ENCODE measurements at places on chromosomes 13 and 19.

- no peak for DNase-seq
These were observed 574.2 kb downstream of the TBC1D4 start for GRCh38 chr13:74907788-74908187.

DNA sequence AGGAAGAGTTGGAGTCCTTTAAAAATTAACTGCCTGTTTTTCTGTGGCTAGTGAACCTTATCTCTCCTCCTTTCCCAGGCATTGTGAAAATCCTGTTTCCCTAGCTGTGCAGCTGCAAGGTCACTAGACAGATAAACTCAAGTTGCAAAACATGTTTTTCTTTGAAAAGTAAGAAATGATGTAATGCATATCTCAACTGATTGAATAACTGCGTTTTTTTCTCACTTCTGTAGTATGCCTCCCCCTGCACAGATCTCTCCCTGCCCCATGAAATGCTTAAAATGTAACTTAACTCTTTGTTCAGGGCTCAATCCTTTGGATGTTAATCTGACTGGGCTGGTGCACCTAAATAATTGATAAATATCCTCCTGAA, 27.7 kb upstream of the CYSLTR2 start:
- no peak for DNase-seq

- no peak for DNase-seq
These were observed 14.5 kb upstream of the CERS4 start for GRCh38 chr19:8194528-8195267.

- DNase-seq, result no peak
These were observed 3.8 kb upstream of the MYPOP start for GRCh38 chr19:45906221-45906620.

DNA sequence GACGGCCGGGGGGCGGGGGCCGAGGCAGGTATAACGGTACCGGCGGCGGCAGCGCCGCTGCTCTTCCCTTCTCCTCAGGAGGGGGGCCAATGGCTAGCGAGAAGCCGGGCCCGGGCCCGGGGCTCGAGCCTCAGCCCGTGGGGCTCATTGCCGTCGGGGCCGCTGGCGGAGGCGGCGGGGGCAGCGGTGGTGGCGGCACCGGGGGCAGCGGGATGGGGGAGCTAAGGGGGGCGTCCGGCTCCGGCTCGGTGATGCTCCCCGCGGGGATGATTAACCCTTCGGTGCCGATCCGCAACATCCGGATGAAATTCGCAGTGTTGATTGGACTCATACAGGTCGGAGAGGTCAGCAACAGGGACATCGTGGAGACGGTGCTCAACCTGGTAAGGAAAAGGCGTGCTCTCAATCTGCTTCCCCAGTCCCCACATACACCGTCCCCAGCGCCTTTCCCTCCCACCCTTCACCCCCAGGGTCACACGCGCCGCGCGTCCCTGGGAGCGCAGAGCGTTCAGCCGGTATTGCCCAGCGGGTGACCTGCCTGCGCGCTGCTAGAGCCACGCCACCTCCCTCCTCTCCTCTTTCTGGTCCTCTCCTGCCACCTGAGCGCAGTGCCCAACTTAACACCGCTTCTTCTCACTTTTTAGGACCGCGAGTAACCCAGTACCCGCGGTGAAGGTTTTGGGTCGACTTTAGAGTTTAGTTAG, 814 bp downstream of the NBEA start:
- no peak for DNase-seq

DNA sequence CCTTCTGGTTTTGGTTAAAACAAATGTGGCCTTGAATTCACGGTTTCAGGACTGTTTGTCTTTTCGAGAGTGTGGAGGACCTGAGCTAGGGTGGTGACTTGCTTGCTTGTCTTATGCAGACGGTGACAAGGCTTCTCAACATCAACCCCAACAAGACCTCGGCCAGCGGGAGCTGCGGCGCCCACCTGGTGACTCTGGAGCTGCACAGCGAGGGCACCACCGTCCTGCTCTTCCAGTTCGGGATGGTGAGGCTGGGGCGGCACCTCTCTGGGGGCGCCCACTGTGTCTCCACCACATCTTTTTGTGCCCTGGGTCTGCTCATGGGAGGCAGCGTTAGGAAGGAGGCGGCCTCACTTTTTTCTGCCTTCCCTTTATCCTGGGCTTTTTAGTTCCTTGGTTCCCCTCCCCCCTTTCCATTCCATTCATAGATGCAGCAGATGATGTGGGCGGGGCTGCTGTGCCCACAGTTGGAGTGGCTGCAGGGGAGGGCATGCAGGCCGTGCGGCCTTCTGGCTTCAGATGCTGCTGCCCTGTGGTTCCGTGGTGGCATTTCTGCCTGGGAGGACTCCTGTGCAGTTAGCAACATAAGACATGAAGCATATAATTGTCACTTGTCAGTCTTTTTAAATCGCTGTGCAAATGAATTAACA, 23.3 kb downstream of the LAMP1 start:
- no peak for DNase-seq

DNA sequence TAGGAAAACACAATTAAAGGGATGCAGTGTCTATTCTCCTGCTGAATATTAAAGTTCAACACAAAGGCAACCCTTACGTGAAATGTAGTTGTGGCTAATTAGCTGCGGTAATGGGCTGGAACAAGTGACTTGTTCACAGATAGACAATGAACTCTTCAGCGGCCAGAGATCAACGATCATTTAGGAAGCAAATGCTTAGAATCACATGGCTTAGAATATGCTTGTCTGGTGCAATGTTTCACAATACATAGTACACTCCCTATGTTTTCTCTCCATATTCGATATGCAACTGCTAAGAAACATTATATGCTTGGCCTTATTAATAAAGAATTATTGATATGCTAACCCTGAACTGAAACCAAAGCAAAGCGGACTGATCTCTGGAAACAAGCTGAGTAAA, 25.7 kb upstream of the MTUS2 start:
- no peak for DNase-seq

GRCh38 chr13:112722433-112723263, 32.8 kb downstream of the ATP11A start:
- DNase-seq, result no peak

GRCh38 chr19:55112777-55113569, 4.5 kb downstream of the PPP1R12C start:
- DNase-seq, result no peak

DNA sequence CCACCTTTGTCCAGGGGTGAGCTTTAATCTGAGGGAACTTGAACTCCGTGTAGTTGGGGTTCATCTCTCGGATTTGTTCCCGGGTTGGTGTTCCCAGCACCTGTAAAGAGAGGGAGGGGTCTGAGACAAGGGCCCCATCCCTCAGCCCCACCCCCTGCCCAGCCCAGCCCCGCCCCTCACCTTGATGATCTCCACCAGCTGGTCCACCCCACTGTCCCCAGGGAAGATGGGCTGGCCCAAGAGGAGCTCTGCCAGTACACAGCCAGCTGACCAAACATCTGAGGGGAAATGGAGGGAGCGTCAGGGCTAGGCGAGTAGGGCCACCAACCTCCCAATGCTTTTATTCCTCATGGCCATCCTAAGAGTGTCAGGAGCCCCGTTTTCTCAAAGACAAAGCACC, 9.3 kb downstream of the GSK3A start:
- DNase-seq, result no peak

GRCh38 chr13:79481685-79482052, 714 bp downstream of the NDFIP2 start:
- no peak for DNase-seq

- no peak for DNase-seq
These were observed 757.6 kb downstream of the LIG4 start for GRCh38 chr13:107457686-107458085.

DNA sequence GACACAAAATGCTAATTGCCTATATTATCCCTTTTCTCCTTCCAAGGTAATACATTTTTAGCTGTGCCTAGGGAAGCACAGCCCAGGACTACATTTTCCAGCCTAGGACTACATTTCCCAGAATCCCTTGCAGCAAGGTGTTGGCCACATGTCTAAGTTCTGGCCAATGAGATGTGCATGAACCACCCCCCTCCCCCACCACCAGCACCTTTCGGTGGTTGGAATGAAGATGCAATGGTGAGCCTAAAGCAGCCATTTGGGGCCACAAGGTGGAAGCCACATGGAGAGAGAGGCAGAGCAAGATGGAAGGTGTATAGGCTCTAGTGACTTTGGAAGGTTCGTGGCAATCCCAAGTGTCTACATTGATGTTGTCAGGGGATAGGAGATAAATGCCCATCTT, 16.2 kb downstream of the UNC13A start:
- no peak for DNase-seq

- DNase-seq, result no peak
These were observed 476.6 kb upstream of the NBEA start for GRCh38 chr13:34465423-34465922.

GRCh38 chr13:32989290-32989667, 26.9 kb upstream of the KL start:
- DNase-seq, result no peak

DNA sequence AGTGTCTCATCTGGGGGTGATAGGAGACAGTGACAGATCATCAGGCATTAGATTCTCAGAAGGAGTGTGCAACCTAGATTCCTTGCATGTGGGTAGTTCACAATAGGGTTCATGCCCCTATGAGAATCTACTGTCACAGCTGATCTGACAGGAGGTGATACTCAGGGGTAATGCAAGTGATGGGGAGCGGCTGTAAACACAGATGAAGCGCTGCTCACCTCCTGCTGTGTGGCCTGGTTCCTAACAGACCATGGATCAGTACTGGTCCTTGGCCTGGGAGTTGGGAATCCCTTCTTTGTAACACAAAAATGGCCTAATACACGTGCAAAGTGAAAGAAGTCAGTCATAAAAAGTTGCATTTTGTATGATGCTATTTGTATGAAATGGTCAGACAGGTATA, 107.6 kb upstream of the TUBA3C start:
- no peak for DNase-seq

DNA sequence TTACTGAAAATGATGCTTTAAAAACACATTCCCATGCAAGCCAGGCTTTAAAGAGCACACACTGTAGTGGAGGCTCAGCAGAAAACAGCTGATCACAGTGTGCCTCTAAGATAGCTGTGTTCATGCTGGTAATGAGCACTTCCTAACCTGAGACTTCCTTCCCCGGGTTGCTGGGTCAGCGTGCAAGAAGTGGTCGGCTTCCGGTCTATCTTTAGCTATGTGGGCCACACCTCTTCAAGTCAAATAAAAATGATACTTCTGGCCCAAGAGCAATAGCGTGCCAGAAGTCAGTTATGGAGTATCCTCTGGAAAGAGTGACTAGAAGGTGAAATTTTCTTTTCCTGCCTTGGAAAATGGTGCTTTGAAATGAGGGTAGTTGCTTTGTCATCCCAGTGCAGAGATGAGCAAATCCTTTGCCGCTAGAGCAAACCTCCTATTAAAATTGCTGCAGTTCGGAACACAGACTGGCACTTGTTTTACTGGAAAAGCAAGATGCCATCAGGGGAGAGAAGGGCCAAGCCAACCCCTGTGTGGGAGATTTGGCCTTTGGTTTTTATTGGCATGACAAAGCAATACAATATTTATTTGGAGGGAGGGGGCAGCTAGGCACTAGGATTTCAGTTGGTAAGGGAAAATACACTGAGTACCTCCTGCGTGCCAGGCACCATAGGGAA, 64.2 kb downstream of the ARHGAP35 start:
- DNase-seq, result no peak

DNA sequence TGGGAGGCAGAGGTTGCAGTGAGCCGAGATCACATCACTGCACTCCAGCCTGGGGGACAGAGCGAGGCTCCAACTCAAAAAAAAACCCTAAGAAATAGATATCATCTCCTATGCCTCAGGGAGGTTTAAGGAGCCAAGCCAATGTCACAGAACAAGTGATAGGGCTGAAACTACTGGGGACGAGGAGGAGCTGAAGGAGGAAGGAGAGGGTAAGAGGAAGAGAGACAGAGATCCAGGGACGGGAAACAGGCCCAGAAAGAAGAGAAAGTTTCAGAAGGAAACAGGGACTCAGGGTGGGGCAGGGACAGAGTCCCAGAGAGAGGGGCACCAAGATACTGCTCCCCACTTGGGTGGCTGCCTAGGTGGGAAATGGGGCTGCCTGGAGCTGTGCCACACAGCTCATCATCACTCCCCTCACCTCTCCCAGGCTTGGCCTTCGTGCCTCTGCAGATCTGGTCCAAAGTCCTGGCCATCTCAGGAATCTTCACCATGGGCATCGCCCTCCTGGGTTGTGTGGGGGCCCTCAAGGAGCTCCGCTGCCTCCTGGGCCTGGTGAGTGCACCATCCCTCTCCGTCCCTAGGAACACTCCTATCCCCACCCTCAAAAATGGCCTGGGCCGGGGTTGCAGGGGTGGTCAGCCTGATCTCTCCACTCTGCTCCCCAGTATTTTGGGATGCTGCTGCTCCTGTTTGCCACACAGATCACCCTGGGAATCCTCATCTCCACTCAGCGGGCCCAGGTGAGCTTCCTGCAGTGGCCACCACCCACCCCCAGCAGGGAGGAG, 1.5 kb downstream of the CD37 start:
- DNase-seq, result peak; percentile 79

- DNase-seq, result no peak
These were observed 3.2 kb downstream of the SERPINE3 start for GRCh38 chr13:51342706-51343105.

- no peak for DNase-seq
These were observed 4.3 kb upstream of the C19orf25 start for GRCh38 chr19:1483131-1483978.

DNA sequence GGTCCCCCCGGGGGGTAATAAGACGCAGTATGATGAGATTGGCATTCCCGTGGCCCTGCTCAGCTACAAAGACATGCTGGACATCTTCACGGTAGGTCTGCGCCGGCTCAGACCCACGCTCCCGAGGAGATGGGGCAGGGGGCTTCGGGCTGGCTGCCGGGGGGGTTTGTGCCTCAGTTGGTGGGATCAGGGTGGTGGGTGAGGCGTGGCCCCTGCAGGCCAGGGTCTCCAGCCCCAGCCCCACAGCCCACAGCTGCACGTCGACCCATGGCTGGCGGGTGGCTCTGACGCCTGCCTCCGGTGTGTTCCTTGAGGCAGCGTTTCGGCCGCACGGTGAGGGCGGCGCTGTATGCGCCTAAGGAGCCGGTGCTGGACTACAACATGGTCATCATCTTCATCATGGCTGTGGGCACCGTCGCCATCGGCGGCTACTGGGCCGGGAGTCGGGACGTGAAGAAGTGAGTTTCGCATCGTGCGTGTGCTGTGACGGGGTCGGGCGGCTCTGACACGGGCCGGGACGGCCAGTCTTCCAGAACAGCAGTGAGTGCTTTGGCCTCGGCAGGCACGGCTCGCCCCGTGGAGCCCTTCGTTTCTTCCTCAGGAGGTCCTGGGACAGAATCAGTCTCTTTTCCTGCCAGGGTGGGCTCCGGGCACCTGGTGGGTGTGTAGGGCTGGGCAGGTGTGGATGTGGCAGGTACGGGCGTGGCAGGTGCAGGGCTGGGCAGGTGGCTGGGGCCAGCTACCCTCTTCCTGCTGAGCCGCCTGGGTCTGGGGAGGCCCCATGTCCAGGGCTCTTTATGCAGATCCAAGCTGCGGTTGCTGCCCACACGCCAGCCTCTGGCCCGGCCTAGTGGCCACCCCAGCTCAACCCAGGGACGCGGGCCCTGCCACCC, 10.5 kb downstream of the SPPL2B start:
- DNase-seq, result no peak

- no peak for DNase-seq
These were observed 539.2 kb upstream of the PCDH9 start for GRCh38 chr13:67769063-67769986.

GRCh38 chr19:46603752-46604231, 2.7 kb downstream of the CALM3 start:
- DNase-seq, result no peak
